Activated CD4-positive, alpha-beta T cell treated with anti-CD3 and anti-CD28 coated beads, Interleukin-2, amount 10 ng/mL, durations not matched to agents 7 days and 5 days (primary cell): ENCODE measurements at places on chromosomes 11 and 22. TPM values are rescaled to one million over a fixed set of nuclear protein-coding genes. Genes with fewer than 3 reads are reported as not detected.

DNA sequence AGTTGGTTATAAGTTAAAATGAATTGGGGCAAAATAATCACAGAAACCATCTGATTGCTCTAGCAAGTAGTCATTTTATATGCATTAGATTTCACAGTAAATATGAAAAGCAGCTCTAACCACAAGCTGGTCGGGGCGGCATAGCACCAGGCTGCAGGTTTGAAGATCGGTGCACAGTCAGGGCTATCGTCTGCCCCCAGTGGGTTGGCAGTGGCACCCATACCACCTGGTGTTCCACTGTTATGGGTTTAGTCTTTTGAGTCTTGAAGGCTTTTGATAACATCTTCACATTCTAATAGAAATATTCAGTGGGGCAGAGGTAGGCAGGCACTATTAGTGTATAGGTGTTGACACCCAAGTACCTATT is 62.1 kb downstream of the GRK3 start:
- H3K4me1 ChIP-seq, result peaks cover 33% of the 10 kb centered on the region
- H3K27me3 ChIP-seq, result no peaks in the 10 kb centered on the region
- no peak for DNase-seq
- H3K27ac ChIP-seq, result no peak overlapping the region
- no peak overlapping the region for H3K4me3 ChIP-seq

Gene APOL3
- total RNA-seq, result 139 TPM

DNA sequence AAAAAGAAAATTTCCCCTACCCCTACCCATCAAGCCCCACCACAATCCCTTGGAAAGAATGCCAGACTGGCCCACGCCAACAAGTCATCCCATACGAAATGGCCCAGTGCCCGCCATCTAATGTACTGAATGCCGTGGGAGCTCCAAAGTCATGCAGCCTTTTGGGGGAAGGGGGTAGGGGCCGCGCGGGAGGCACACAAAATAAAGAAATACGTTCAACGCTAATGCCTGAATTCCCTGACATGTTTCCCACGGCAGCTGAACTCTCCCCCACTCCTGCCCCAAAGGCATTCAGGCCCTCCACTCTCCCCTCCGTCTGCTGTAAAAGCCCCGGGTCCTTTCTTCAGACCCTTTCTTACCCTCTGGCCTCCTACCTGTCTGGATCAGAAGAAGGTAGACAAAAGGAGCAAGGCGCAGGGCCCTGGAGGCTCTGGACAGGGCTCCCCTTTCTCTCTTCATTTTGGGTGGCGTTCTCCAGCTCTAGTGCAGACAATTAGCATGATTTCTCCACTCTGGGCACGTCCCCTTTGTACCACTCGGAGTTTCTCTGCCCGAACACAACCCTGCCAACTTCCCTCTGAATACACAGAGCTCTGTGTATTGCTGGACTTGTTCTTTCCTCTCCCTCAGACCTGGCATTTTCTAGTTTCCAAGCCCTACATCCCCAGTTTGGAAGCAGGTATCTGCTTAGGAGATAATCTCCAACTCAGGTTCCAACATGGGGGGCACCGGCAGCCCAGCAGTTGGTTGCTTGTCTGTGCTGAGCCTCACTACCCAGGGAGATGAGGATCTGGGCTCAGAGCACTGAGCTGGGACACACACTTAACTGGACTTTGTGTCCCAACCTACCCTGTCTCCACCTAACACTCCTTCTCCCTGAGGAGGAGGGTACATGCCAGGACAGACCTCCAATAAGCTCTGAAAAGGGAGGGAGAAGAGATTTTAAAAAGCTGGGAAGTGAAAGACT is at the start of gene HEPACAM:
Gene HEPACAM, minus strand, starts transcription at position 500 of the 967 bp plus-strand sequence. Its CDS starts 41 bp downstream, at position 459.
- no peak within 1 kb of the TSS for H3K4me3 ChIP-seq
- peaks cover 12% of the 10 kb centered on the region for H3K27me3 ChIP-seq
- no peak within 1 kb of the TSS for H3K27ac ChIP-seq
- H3K36me3 ChIP-seq, result no peaks in the 10 kb centered on the region

GRCh38 chr11:10514709-10515108 is 26.3 kb downstream of the RNF141 start:
- DNase-seq, result no peak
- no peak overlapping the region for H3K27ac ChIP-seq
- peaks cover 12% of the 10 kb centered on the region for H3K36me3 ChIP-seq
- H3K4me3 ChIP-seq, result no peak overlapping the region
- H3K27me3 ChIP-seq, result no peaks in the 10 kb centered on the region
- peaks cover 7% of the 10 kb centered on the region for H3K4me1 ChIP-seq

GRCh38 chr11:126920833-126921232 is 79.7 kb downstream of the KIRREL3 start:
- H3K27ac ChIP-seq, result no peak overlapping the region
- no peaks in the 10 kb centered on the region for H3K4me1 ChIP-seq
- no peaks in the 10 kb centered on the region for H3K27me3 ChIP-seq
- no peaks in the 10 kb centered on the region for H3K36me3 ChIP-seq
- no peak for DNase-seq

DNA sequence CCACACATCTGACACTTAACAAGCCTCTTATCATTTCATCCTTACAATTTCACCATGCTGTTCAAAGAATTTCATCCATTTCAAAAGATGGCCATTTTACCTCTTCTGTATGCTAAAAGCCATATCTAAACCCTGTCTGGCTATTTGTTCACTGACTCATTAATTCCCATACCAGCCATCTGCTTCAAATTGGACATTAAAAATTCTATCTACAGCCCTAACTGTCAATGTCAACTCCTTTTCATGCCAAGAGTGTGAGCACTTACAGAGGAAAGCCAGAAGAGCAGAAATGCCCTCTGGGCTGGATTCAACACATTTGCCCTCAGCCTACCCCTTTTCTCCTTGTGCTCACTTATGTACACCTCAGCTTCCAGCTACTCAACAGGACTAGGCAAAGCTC is 59.2 kb downstream of the SYTL2 start:
- DNase-seq, result no peak
- H3K27ac ChIP-seq, result peak overlapping the region; percentile 96

Gene OR10A2
- total RNA-seq, result not detected

DNA sequence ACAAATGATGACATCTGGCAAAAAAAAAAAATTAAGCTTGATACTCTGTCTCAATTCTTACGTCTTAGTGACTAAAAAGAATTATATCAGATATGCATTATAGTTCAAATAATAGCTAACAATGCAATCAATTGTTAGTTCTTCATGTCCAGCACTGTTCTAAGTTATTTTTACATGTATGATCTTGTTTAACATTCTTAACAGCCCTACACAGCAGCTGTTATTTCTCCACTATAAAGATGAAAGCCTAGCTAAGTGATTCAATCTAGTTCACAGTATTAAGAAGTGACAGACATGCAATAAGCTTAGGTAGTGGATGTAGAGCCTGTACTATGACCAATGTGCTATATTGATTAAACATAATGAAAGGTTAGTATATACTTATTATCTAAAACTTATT is 4.1 kb downstream of the ZNF214 start:
- peaks cover 29% of the 10 kb centered on the region for H3K27me3 ChIP-seq
- peaks cover 3% of the 10 kb centered on the region for H3K4me1 ChIP-seq
- H3K36me3 ChIP-seq, result no peaks in the 10 kb centered on the region

DNA sequence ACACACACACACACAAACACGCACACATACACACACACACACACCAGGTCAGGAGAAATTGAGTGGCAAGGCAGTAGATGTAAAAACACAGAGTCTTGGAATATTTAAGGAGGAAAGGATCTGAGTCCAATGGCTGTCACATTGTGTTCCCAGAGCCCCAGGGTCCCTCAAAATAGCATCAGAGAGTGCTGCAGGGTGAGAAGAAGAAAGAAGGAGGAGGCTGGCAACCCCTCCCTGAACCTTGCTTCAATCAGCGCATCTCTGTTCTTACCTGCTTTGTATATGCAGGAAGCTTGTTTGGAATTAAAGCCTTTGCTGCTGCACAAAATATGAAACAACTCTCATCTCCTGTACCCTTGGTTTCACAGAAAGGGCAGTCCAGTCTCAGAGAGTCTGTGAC is 406.5 kb downstream of the MIAT start:
- H3K27me3 ChIP-seq, result peaks cover 3% of the 10 kb centered on the region
- DNase-seq, result no peak
- H3K27ac ChIP-seq, result no peak overlapping the region

- peaks cover 8% of the 10 kb centered on the region for H3K36me3 ChIP-seq
- DNase-seq, result no peak
- H3K27me3 ChIP-seq, result no peaks in the 10 kb centered on the region
- H3K4me3 ChIP-seq, result no peak overlapping the region
These were observed 11.5 kb downstream of the RELT start for GRCh38 chr11:73387594-73388264.

Gene SSH3
- total RNA-seq, result 9.6 TPM

Gene SMIM38
- total RNA-seq, result not detected

GRCh38 chr11:12818333-12819015 is 144.3 kb downstream of the TEAD1 start:
- peaks cover 26% of the 10 kb centered on the region for H3K27me3 ChIP-seq
- H3K4me1 ChIP-seq, result peaks cover 18% of the 10 kb centered on the region
- H3K4me3 ChIP-seq, result no peak overlapping the region
- H3K36me3 ChIP-seq, result no peaks in the 10 kb centered on the region

Gene OR52D1
- total RNA-seq, result not detected

GRCh38 chr11:27281276-27281675 is 81.7 kb downstream of the CCDC34 start:
- H3K27ac ChIP-seq, result no peak overlapping the region
- H3K4me3 ChIP-seq, result no peak overlapping the region
- no peaks in the 10 kb centered on the region for H3K4me1 ChIP-seq
- H3K27me3 ChIP-seq, result peaks cover 5% of the 10 kb centered on the region

Gene TUBA8
- 1.4 TPM for total RNA-seq

Gene METTL15
- 9.6 TPM for total RNA-seq

GRCh38 chr11:116257092-116257491 is 515.7 kb downstream of the BUD13 start:
- no peak overlapping the region for H3K27ac ChIP-seq
- DNase-seq, result no peak
- H3K36me3 ChIP-seq, result no peaks in the 10 kb centered on the region
- H3K4me3 ChIP-seq, result no peak overlapping the region
- H3K4me1 ChIP-seq, result no peaks in the 10 kb centered on the region

Gene SCUBE1
- total RNA-seq, result not detected

DNA sequence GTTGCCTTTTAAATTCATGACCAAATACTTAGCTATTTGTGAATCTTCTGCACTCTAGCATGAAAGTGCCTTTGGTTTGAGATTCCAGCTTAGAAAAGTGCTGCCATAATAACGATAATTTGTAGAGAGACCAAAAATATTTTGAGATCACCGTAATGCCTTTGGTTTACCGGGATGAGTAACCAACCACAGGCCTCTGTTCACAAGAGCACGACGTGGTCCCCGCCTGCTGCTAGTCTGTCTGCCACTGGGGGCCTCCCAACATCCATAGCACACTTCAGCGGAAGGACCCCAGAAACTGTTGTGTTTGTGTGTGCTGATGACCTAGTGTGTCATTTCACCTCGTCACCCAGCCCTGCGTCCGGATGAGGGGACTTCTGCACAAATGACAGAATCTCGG is 67.0 kb upstream of the RASSF10 start:
- H3K36me3 ChIP-seq, result no peaks in the 10 kb centered on the region
- H3K4me1 ChIP-seq, result no peaks in the 10 kb centered on the region
- no peak overlapping the region for H3K4me3 ChIP-seq
- H3K27me3 ChIP-seq, result peaks cover 6% of the 10 kb centered on the region

- no peaks in the 10 kb centered on the region for H3K27me3 ChIP-seq
- no peak overlapping the region for H3K4me3 ChIP-seq
- H3K36me3 ChIP-seq, result no peaks in the 10 kb centered on the region
- no peak overlapping the region for H3K27ac ChIP-seq
- H3K4me1 ChIP-seq, result no peaks in the 10 kb centered on the region
- no peak for DNase-seq
These were observed 727.4 kb downstream of the DLG2 start for GRCh38 chr11:84899740-84900139.

- no peaks in the 10 kb centered on the region for H3K36me3 ChIP-seq
- H3K4me1 ChIP-seq, result peaks cover 5% of the 10 kb centered on the region
- no peak overlapping the region for H3K4me3 ChIP-seq
- DNase-seq, result no peak
These were observed 89.0 kb downstream of the CWC15 start for GRCh38 chr11:94884376-94884775.

DNA sequence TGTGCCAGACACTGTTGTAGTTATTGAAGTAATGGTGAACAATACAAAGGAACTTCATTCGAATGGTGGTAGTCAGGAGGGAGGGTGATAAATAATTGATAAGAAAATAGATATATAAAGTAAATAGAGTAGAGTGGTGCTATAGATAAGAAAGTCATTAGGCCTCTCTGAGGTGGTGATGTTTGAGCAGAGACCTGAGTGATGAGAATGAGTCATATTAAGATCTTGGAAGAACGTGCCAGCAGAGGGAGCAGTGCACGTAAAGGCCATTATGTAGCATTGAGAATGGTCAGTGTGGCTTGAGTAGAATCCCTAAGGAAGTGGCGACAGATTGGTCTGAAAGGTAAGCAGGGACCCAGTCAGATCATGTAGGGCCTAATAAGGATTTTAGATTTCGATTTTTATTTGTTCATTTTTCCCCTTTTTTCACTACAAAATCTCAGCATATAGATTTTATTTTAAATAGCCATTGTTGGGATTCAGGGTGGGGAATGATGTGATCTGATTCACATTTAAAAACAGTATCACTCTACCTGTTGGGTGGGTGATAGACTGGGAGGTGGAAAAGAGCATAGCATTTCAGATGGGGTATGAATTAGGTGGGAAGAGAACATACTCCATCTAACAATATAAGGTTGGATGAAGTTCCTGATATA is 44.7 kb downstream of the CCDC90B start:
- H3K27ac ChIP-seq, result no peak overlapping the region
- no peak overlapping the region for H3K4me3 ChIP-seq
- peak; percentile 17 for DNase-seq
- no peaks in the 10 kb centered on the region for H3K4me1 ChIP-seq
- no peaks in the 10 kb centered on the region for H3K27me3 ChIP-seq

GRCh38 chr22:48488611-48489511 is 1338.8 kb downstream of the BRD1 start:
- H3K4me1 ChIP-seq, result no peaks in the 10 kb centered on the region
- H3K27me3 ChIP-seq, result peaks cover 52% of the 10 kb centered on the region
- H3K36me3 ChIP-seq, result no peaks in the 10 kb centered on the region
- H3K27ac ChIP-seq, result no peak overlapping the region
- no peak overlapping the region for H3K4me3 ChIP-seq

DNA sequence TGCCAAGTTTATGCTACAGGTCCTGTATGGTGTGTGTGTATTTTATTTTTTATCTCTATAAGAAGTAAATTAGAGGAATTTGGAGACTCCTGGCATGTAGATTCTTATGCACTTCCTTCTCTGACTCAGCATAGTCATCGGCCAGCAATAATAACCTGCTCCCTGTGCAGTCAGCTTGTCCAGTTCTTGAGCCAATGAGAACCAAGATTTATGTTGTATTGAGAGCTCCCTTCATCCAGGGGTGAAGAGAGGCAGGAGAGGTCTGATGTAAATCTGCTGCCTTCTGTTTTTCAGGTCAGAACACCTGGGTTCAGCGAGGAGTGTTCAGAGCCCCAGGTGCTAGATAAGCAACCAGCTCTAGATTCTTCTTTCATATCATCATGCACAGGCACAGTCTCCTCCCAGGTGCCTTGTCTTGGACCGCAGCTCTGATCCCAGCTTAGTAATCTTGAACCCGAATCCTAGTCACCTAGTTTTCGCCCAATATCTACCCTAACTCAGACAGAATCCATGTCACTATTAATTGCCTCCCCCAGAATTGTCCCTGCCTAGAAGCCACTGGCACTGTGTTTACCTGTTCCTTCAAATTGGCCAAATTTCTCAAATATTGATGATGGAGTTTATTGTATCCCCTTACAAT is 328.2 kb upstream of the NCAM1 start:
- H3K4me3 ChIP-seq, result no peak overlapping the region
- peaks cover 19% of the 10 kb centered on the region for H3K27me3 ChIP-seq
- H3K27ac ChIP-seq, result no peak overlapping the region
- DNase-seq, result no peak
